Stimulated activated CD8-positive, alpha-beta memory T cell treated with anti-CD3 and anti-CD28 coated beads, Interleukin-2, amount 100 ng/mL, for 1 hour (primary cell): ENCODE measurements at places on chromosomes 3 and 15.

DNA sequence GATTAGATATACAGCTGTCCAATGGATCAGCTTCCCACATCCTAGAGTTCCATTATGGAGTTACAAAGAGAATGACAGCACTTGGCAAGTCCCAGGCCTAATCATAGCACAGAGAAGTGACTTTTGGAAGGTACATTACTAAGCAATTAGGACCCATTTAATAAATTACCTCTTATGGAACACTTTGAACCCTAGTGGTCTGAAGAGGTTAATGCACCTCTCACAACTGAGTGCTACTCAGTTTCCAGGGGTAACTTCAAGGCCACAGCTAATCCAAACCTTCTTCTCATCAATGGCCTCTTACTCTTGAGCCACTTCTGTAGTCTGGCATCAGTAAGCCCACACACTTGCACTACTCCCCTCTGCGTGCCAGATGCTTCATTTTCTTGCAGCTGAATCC, 34.9 kb upstream of the MEIS2 start:
- no peak for DNase-seq

- no peak for DNase-seq
These were observed 33.6 kb upstream of the UBE2E2 start for GRCh38 chr3:23169551-23169950.

DNA sequence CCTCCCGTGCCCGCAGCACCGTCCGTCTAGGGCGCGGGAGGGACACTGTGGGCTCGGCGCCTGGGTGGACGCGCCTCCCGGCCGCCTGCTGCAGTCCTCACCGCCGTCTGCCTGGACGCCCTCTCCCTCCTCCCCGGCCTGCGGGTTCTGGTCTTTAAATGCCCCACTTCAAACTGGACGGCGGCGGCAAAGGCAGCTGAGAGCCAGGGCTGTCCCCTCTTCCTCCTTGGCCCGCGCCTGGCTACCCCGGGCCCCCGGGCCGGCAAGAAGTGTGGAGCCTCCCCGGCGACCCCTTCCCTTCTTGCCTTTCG, 426 bp downstream of the CBLB start:
- DNase-seq = no peak

- no peak for DNase-seq
These were observed 473.6 kb downstream of the SI start for GRCh38 chr3:164604687-164605086.

DNA sequence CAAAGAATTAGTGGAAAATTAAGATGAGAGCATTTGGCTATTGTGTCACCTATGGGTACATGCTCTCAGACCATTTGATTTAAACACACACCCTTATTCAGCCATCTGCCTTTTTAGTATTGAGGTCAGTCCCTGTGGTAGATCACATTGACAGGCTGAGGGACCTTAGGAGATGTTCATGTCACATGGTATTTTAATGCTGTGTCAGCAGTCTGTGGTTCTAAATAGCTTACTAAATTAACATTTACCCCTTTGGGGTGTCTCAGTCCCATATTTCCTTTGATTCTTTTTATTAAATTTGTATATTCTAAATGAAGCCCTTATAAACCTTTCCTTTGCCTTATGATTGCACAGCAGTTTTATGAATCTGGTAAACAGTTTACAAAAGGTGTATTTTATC, 2.3 kb downstream of the RBM5 start:
- no peak for DNase-seq

GRCh38 chr3:26368312-26368711, 254.3 kb upstream of the LRRC3B start:
- no peak for DNase-seq

DNA sequence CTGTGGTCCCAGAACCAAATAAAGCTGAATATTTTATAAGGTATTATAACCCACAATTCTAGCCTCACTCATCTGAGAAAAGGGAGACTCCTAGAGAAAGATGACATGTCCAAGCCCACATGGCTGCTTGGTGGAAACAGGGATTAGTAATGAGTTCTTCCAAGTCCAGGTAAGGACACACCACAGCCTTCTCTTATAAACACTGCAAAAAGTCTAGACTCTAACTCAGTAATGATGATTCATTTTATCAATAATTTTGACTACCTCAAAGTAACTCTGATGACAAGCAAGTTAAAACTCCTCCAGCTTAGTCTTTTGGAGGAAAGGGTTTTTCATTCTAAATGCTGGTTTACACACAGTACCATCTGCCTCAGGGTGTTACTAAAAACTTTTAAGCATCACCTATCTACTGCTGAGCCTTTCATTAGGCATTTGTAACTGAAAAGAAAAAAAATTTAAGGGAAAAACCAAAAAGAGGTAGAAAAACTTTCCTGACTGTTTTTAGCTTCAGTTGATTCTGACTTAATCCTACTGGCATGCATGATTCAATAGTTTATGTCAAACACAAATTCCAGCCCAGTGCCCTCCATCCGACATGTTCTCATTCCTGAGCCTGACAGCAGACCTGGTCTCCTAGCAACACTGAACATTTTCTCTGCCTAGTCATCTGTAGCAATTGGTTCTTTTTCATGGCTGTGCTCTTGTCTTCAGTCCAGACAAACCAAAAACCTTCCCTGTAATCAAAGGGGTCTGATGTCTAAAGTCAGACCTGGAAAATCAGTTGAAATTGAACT, 43.9 kb downstream of the P3H2 start:
- DNase-seq = no peak

DNA sequence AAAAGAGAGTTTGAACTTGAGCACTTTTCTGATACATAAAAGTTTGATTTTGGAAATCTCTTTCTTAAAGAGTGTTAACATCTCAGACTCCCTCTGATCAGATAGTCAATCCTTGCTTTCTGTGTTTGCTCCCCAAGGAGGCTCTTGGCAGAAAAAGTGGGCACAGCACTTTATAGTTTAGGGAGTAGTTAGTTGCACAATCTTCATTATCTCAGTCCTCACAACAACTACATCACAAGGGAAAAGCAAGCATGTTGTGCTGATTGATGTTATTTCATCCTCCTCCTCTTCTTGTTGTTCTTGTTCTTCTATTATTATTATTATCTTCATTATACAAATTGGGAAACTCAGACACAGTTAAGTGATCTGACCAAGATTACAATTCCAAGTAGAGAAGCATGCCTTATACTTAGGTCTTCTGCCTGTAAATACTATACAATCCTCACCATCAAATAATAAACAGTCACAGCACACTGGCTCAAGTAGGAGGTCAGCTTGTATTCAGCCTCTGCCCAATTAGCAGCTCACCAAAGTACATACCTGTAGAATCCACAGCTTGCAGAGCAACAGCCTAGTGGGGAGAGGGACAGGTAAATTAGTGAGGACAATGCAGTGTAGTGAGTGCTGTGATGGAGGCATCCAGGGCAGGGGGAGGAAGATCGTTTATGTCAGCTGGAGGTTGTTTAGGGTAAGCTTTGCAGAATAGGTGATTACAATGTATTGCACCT, 304.1 kb upstream of the MME start:
- no peak for DNase-seq

- no peak for DNase-seq
These were observed 46.9 kb downstream of the CHSY1 start for GRCh38 chr15:101204739-101205535.

DNA sequence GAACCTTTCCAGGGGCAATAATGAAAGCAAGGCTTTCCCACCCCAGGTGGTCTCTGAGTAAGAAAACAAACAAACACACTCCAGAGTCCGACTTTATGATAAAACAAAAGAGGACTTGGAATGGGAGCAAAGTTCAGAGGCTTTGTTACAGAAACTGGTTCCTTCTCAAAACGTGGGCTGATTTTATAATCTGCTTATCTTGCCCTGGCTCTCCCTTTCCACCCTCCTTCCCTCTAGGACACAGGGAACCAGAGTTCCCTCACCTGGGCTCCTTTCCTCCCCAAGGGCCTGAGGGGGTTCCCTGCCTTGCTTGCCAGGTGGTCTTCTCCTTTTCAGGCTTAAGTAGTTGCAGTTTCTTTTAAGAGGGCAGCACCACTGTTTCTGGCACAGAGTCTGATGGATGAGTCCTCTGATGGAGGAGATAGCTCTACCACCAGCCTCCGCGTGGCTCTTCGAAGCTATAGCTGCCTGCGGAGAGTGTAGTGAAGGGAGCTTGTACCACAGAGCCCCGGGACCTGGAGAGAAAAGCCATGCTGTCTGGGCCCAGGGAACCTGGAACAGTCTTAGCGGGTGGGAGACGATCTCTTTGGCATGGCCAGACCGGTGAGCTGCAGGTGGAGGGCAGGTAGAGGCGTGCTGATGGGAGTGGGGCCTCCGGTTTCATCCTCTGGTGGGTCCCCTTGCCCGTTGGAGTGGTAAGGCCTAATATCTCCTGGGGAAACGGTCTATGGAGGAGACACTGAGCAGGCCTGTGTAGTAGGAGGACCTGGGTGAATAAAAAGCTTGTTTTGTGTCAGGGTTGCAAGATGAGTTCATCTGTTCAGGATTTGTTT, 68.7 kb downstream of the SMAD6 start:
- no peak for DNase-seq

GRCh38 chr15:50933341-50933740, 24.9 kb downstream of the AP4E1 start:
- DNase-seq = no peak

DNA sequence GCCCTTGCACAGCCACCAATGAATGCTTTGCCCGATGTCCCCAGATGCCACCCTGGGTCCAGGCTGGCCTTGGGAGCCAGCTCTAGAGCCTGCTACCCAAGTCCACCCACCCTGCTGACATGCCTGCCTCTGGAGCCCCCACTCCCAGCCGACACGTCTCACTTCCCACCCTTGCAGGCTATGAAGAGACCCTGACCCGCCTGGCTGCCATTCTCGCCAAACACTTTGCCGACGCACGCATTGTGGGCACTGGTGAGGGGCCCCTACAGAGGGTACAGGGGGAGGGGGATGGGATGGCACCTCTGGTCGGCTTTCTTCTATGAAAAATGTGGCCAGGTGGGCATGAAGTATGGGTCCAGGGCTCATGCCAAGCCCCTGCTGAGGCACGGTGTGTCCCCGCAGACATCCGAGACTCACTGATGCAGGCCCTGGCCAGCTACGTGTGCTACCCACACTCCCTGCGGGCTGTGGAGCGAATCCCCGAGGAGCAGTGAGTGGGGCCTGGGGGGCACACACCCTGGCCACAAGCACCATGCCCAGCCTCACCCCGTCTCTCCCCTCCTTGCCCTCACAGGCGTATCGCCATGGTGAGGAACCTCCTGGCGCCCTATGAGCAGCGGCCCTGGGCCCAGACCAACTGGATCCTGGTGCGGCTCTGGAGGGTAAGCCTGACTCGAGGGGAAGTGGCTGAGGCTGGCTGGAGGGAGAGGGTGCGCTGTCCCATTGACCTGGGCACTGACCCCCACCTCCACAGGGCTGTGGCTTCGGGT, 6.0 kb downstream of the AMIGO3 start:
- no peak for DNase-seq

GRCh38 chr15:33377204-33377603, 66.4 kb downstream of the RYR3 start:
- no peak for DNase-seq

GRCh38 chr15:70354346-70354905, 256.7 kb upstream of the TLE3 start:
- no peak for DNase-seq

DNA sequence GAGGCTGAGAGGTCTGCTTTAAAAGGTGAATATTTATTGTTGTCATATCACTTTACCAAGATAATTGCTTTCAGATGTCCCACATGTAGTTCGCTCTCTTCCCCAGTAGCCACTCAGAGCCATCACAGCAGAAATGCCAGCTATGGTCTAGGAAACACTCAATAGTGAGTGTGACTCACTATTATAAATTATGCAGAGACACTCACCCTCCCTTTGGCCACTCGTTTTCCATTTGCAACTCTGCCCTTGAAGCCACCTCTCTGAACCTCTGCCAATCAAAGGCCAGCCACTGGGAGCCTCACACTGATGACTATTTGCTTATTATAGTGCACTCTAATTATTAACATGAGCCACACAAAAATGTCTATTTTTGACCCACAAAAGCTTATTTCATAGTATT, 328.1 kb upstream of the ATP10A start:
- no peak for DNase-seq

- DNase-seq = no peak
These were observed 105.2 kb downstream of the FNDC3B start for GRCh38 chr3:172144601-172145000.

DNA sequence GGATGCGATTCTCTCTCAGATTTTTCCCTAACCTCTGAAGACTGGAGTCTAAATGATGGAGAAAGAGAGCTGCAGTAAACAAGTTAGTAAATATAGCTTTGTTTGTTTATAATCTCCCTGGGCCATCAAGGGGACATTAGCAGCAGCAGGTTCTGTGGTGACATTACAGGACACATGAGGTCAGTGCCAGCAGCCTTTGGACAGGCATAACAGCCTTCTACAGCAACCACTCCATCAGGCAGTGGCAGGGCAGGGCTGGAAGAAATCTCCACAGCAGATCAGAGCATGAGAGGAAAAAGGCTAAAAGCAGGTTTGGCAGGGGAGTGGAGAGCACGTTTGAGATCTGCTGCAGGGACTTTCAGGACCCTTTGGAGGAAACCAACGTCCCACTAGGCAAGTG, 127.6 kb upstream of the ACP3 start:
- no peak for DNase-seq

GRCh38 chr3:128498127-128498626, 5.2 kb upstream of the GATA2 start:
- DNase-seq = no peak

DNA sequence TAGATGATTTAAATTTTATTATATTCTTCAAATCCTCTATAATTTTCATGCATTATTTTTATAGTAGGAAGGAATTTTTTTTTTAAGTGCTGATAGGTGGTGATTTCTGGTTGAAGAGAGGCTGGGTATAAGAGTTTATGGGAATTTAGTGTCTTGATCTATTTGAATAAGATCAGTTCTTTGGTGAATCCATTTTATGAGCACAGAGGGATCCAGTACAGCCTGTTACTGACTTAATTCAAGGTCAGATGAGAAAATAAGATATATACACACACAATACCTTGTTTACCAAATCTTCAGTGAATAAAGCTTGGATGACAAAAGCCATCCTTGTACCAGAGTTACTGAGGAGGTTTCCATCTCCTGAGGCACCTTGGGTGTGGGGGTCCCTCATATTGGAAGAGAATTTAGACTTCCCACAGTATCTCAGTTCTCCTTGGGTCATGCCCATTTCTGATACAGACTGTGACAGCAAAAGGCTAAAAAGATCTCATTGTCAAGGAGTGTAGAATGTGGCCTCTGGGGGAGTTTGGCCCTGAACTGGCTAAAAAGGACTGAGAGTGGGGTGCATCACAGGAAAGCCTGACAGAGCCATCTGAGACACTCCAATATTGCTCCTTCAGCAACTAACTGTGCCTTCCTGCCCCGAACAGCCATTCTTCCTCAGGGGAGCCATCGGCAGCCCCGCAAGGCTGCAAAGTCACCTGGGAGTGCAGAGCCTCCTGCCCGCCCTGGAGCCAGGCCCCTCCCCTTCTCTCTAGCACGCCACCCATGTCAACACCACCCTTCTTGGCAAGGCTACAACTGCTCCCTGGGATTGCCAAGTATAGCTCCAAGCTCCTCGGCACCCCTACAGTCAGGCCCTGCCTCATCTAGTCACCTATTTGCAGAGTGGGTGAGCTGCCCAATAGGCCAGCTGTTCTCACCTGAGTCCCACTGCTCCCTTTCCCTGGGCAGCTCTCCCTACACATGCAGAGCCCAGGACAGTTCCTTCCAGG, 43.1 kb upstream of the HACD2 start:
- no peak for DNase-seq
